ENCODE measurements at places on chromosomes 5 and 9. TPM values are rescaled to one million over a fixed set of nuclear protein-coding genes. Genes with fewer than 3 reads are reported as not detected.

DNA sequence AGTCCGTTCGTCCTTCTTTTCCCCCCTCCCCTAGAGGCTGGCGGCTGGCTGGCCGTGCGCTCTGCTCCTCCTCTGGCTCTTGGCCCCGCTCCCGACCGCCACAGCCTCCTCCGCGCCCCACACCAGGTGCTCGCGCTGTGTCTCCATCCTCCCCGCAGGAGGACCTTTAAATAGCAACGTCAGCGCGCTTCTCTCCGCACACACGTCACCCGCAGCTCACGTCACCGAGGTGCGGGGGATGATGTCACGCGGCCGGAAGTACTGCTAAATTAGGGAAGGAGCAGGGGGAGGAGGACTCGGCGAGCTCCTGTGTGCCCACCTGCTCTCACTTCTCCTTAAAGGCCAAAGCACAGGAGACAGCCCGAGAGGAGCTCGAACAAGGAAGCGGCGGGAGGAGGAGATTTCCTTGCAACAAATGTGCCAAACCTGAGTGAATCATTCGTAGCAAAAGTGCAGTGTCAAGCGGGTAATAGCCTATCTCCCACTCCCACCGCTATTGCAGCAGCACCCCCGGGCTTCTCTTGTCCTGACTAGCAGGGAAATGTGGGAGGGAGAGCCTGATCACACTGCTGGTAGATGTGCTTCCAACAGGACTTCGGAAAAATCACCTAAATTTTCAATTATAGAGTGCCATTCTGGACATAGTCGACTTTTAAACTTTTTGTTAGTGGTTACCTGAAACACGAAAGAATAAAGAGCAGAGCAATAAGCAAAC lies 614 bp upstream of the HOMER1 start:
- DNase-seq, result peak; percentile 93

DNA sequence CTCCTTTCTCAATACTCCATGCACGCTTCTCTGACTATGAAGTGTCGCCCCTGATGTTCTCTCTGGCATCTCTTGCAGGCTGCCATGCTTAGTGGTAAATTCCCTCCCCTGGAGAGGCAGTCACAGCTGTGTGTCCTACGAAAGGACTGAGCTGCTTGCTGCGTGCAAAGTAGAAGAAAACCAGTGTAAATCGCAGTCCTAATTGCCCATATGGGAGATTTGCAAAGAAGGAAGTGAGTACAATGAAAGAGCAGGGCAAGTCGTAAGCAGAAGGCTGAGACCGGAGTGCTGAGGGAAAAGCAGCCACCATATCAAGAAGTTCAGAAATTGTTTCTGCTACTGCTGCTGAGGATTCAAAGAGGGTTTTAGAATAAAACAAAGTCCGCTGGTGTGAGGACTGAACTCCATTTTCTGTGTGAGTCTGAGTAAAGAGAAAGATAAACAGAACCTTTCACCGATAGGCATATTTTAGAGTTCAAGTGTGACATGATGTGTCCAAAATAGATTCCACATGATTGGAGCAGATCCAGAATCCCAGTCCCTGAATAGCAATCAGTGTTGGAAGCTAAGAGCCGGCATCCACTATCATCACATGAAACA lies 507.8 kb upstream of the MPDZ start:
- peak; percentile 47 for DNase-seq

DNA sequence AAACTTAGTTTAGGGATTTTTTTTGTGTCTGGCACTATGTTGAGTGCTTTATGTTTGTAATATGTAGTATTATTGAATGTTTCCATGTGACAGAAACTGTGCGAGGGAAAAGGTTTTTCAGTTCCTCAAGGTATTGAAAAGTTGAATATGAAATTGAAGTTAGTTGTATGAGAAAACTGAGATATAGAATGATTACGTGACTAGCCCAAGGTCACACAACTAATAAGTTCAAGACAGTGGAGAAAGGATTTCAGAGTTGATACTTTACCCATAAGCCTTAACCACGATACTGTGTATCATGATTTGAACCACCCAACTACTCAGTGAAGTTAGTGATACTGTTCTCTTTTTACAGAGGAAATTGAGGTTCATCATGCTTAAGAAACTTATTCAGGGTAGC lies 5.7 kb downstream of the NIPBL start:
- no peak for DNase-seq

- DNase-seq, result no peak
These were observed 197.1 kb downstream of the CEMIP2 start for GRCh38 chr9:71571186-71571585.

Gene SPATA31C1
- polyA plus RNA-seq, result 0.58 TPM
